MV-4-11 (cell line): ENCODE measurements at places on chromosomes 7 and 10.

DNA sequence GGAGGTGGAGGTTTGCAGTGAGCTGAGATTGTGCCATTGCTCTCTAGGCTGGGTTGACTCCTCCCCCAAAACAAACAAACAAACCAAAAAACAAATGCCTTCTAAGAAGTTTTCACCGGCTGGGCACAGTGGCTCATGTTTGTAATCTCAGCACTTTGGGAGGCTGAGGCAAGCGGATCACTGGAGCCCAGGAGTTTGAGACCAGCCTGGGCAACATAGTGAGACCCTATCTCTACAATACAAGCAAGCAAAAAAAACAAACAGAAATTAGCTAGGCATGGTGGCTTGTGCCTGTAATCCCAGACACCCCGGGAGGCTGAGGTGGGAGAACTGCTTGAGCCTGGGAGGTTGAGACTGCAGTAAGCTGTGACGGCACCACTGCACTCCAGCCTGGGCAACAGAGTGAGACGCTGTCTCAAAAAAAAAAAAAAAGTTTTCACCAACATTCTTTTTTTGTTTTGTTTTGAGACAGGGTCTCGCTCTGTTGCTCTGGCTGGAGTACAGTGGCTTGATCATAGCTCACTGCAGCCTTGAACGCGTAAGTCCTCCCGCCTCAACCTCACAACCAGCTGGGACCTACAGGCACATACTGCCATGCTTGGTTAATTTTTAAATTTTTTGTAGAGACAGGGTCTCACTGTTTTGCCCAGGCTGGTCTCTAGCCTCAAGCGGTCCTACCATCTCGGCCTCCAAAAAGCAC, 1.3 kb upstream of the ZAN start:
- no peak for DNase-seq

DNA sequence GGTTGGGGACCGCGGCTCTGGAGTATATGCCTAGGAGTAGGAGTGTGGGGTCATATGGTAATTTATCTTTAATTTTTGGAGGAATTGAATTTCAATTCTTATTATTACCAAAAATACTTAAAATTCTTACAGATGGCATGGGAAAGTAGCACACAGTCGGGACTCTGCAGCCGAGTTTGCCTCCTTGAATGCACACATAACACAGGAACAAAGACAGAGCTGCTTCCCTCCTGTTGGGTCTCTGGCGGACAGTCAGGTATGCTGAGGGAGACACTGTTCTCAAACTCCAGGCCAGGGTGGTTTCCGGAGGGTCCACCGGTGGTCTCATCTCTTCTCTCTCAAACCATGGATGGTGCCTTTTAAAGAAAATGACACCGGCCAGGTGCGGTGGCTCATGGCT, 32.7 kb downstream of the GRIFIN start:
- DNase-seq: no peak

GRCh38 chr10:92773776-92774175, 74.5 kb upstream of the EXOC6 start:
- DNase-seq: no peak

DNA sequence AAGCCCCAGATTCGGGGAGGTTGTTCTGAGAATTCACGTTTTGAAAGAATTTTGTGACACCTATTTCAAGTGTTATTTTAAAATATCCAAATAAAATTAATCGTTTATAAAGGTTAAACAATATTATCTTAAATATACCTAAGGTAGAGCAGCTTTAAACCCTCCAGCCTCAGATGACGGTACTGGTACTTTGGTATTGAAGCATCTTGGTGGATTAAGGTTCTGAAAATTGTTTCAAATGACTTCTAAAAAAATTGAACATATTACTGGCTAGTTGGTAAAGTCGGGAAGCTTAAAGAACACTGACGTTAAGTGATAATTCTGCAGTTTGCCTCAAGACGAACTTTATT, 392 bp upstream of the HUS1 start:
- no peak for DNase-seq

DNA sequence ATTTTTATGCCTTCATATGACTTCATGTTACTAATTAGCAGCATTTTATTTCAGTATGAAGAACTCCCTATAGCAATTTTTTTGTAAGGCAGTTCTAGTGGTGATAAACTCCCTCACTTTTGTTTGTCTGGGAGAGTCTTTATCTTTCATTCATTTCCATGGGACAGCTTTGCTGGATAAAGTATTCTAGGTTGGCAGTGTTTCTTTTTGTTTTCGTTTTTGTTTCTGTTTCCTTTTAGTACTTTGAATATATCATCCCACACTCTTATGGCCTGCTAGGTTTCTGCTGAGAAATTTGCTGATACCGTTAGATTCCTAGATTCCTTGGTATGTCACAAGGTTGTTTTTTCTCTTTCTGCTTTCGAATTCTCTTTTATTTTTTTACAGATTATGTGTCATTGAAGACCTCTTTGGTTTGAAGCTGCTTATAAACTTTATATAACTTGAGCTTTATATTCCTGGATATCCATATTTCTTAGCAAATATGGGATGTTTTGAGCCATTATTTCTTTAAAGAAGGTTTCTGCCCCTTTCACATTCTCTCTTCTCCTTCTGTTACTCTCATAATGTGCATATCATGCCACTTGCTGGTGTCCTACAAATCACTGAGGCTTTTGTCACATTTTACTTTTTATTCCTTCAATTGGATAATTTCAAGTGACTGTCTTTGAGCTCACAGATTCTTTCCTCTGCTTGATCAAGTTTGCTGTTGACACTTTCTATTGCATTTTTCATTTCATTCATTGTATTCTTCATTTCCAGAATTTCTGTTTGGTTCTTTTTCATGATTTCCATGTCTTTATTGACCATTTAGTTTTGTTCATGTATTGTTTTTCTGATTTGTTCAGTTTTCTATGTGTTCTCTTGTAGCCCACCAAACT, 28.9 kb upstream of the AHR start:
- DNase-seq: no peak

- no peak for DNase-seq
Measured at GRCh38 chr10:93815304-93816096, 57.8 kb downstream of the LGI1 start.

GRCh38 chr10:84825330-84825729, 496.9 kb downstream of the CCSER2 start:
- no peak for DNase-seq

DNA sequence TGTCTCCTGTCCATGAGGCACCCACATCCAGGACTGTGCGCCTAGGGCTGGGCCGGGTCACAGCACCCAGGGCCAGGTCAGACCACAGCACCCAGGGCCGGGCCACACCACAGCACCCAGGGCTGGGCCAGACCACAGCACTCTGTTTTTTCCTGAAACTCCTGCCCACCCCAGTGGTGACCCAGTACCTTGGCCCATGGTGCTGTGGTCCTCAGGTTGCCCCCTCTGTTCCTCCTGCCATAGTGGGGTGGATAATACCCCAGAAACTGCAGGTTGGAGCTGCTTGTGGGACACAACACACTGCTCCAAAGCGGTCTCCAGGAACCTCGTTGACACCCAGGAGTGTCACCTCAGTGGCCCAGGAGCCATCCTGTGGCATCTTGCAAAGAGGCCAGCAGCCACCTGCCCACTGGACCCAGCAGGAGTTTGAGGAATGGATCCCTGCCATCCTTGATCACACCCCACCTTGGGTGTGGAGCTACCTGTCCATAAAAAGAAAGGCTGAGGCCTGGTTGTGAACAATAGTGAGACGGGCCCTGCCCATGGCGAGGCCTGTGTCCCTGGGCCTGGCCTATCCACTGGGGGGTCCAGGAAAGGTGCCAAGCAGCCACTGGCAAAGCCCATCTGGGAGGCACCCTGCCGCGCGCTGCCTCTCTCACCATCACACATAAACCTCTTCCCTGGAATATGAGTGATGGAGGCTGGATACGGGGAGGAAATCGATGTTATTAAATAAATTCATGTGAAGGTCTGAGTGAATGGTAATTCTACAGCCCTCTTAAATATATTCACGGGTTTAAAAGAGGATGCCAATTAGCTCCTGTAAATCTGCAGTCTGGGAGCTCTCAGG, 89.0 kb downstream of the NKX6-2 start:
- DNase-seq: no peak

- DNase-seq: no peak
Measured at GRCh38 chr10:73439605-73440312, 6.4 kb upstream of the MSS51 start.

DNA sequence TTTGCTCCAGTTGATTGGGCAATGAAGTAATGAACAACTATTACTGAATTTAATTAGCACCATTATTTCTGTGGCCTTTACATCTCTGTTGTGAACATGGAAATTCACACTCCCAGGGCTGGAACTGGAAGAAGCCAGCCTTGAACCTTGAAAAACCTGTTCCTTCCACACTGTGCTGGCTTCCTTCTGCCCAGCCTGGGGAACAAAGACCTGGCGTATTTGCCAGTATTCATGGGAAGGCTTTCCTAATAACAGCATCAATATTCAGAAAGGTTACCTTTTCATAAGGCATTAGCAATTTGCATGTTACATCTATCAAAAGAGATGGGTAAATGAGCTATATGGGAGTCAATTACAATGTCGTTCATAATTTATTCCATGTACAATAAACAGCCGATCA, 1.3 kb downstream of the C10orf90 start:
- DNase-seq: no peak

DNA sequence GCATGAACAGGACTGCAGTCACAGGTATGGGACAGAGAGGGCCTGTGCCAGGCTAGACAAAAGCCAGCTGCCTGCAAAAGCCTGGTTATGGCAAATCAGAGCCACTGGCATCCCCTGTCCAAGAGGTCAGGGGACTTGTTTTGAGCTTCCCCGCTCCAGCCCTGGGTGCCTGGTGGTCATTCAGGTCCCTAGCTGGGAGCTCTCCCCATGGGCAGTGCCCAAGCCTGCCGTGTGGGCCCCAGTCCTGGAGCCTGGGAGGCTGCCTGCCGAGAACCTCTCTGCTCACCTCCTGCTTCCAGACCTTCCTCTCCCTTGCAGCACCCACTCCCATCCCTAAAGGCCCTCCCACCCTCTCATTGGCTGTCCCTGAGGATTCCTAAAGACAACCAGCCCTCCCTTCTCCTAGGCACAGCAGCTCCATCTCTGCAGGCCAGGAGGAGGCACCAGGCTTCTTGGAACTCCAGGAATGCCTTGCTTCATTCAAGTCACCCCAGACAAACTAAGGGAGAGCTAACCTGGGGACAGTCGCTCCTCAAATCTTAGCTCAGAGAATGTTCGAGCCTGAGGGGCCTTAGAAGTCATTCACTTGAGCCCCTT, 150.6 kb downstream of the C10orf105 start:
- DNase-seq: no peak

DNA sequence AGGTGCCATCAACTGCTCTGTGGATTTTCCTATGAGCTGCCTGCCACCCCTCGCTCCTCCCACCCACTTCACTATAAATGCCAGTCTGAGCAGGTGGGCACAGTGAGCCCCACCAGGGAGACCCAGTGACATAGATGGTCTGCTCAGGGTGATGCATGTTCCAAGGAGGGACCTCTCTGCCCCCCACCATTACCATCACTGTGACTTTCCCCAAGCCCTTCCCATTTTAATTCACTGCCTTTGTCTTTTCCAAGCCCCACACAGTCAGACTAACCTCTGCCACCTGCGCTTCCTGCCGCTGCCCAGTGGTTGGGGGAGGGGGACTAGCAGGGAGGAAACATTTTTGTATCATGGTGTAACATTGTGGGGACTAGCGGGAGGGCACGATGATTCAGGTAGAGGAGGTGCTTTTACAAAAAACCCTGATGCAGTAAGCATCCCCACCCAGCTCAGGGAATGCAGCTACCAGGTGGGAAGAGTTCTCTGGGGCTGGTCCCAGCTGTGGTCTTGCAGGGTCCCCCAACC, 24.6 kb downstream of the PRSS2 start:
- DNase-seq: no peak

DNA sequence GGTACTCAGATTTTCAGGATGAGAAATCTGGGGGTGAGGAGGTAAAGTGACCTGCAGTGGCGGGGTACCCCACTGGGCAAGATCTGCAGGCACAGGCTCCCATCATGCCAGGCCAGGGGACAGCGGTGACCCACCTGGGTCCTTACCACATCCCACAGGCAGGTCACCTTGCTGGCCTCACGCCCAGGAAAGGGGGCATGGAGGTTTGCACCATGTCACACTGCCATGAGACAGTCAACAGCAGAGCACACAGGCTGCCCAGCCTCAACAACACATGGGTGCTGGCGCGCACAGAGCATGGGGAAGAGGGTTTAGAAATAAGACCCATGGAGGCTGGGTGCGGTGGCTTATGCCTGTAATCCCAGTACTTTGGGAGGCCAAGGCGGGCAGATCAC, 914 bp downstream of the PKD1L1 start:
- DNase-seq: no peak

GRCh38 chr10:77594471-77594783, 43.2 kb downstream of the KCNMA1 start:
- peak; percentile 50 for DNase-seq

- peak; percentile 63 for DNase-seq
Measured at GRCh38 chr10:28558923-28559508, 26.1 kb downstream of the WAC start.

- DNase-seq: peak; percentile 80
Measured at GRCh38 chr7:85160223-85160622, 26.6 kb downstream of the SEMA3D start.

GRCh38 chr7:131513245-131514061, 43.0 kb downstream of the PODXL start:
- peak; percentile 47 for DNase-seq

DNA sequence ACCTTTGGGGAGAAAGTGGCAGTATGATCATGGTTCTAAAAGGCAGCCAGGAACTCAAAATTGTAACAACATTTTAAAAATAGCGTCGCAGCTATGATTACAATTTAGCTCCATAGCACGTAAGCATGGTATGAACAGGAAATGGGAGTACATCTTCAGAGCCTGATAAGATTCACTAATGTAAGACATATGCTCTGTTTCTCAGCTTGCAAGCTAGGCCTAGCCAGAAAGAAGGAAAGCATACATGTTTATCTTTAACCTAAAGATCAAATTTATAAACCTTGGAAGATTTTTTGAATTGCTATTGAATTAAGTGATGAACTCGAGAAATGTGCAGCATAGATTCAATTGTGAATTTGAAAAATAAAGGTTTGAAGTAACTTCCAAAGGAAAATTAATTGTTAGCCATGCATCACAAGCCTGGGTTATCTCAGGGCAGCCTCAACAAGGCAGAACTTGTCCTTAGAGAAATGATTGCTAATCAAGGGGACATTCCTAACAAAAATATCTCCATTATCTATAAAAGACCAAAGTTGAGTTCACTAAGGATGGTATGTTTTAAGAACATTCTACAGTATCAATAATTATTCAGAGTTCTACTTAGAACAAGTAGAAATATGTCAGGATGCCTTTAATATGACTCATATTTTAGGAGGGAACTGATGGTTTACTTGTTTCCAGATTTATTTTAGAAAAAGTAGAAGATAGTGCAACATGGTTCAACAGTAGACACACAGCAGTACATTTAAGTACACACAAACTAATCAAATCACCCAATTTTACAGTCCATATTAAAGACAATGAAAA, 38.8 kb upstream of the SEPTIN7 start:
- DNase-seq: no peak

GRCh38 chr10:2488446-2489005, 578.8 kb upstream of the PFKP start:
- no peak for DNase-seq

- DNase-seq: no peak
Measured at GRCh38 chr7:45242698-45243097, 85.1 kb downstream of the RAMP3 start.
